DMS79 (cell line): ENCODE measurements at places on chromosomes 7 and 10.

GRCh38 chr7:132379292-132379691 lies 197.0 kb downstream of the PLXNA4 start:
- DNase-seq: no peak

GRCh38 chr7:42194238-42194637 lies 42.8 kb downstream of the GLI3 start:
- DNase-seq: no peak

- no peak for DNase-seq
Observed at GRCh38 chr10:6674291-6674690, 94.2 kb upstream of the PRKCQ start.

- no peak for DNase-seq
Observed at GRCh38 chr7:50953303-50953702, 170.6 kb upstream of the GRB10 start.

GRCh38 chr10:49737474-49738201 lies 24.5 kb downstream of the OGDHL start:
- DNase-seq: no peak
